ENCODE measurements at places on chromosomes 1 and 21. TPM values are rescaled to one million over a fixed set of nuclear protein-coding genes. Genes with fewer than 3 reads are reported as not detected.

DNA sequence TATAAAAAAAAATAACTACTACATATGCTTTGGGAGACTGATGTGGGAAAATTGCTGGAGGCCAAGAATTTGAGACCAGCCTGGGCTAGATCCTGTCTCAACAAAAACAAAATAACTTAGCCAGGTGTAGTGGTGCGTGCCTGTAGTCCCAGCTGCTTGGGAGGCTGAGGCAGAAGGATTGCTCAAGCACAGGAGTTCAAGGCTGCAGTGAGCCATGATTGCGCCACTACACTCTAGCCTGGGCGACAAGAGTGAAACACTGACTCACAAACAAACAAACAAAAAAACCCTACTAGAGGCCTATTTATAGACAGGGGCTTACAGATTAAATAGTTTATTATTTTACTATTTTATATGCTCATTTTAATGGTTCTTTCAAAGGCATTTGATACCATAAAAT is 80.0 kb downstream of the LHX4 start:
- peak; percentile 10 for DNase-seq

GRCh38 chr1:112093372-112093694 is 103.9 kb upstream of the KCND3 start:
- DNase-seq: no peak

DNA sequence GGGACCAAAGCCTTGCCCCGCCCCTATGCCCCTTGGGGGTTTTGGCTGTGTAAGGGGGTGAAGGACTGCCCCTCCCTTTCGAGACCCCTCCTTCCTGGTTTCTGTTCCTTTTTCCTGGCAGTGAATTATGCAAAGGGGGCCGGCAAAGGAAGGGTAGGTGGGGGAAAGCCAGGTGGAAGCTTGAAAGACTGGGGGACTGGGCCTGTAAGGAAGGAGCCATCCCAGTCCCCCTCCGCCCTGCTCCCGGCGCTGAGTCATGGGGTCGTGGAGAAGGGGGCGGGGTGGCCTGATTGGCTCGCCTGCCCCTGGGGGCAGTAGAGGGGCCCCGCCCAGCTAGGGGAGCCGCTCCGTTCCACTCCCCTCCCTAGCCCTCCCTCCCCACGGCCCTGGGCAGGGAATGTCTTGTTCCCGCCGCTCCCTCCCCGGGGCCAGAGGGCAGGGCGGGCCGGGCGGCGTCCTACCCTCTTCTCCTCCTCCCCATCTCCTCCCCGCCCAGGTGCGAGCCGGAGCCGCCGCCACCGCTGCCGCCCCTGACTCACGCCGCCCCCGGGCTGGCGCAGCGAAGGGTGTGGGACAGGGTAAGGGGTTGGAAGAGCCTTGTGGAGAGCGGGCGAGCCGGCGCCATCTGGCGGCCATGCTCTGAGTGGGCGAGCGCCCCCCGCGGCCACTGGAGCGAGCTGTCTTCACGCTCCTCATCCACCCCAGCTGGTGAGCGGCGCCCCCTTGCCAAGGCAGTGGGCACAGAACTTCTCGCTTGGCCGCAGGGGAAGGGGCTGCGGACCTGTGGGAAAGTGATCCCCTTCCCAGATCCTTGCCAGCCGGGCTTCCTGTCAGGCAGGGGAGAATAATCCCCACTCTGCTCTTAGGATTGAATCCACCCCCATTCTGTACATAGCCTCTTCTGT is 14.7 kb downstream of the ZBTB7B start:
- peak; percentile 96 for DNase-seq

- DNase-seq: no peak
These were observed 102.0 kb upstream of the IFFO2 start for GRCh38 chr1:19058476-19058797.

DNA sequence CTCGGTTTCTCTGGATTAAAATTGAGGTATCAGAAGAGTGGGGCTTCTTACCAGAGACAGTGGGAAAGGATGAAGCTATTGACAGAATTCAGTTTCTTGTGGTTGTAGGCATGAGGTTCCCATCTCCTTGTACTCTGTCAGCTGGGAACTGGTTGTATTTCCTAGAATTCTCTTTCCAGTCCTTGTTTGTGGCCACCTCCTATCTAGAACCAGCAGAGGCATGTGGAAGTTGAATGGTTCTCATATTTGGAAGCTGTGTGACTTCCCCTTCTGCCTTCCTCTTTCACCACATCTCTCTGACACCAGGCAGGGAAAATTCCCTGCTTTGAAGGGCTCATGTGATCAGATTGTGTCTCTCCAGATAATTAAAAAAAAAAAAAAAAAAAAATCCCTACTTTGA is 457.7 kb upstream of the ADAMTS5 start:
- DNase-seq: no peak

DNA sequence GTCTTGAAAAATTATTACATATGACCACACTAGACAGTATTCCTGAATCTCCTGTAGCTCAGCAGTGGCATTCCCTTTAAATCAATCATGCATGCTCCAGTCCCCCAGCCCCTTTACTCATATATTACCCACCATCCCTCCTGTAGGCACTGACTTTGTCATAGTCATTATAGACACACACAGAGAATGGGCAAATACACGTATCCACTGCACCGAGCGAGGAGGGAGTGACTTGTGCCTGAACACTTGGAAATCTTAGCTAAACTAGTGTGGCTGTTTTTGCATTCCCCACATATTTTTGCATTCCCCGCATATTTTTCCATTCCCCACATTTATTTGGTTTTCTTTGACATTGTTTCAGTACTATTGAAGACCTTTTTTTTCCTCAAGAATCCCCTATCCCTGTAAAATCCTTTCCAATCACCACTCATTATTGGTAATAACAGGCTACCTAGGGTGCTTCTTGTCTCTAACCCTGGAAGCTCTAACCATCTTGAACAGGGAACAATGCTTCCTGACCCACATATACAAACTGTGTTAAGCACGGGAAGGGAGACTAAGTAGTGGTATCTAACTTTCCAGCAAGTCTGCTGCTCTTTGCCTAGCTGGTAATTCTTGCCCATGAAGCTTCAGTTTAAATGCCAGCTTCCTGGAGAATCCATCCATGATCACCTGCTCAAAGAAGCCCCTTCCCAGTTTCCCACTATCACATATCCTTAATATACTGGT is 534.4 kb upstream of the CAMK1G start:
- no peak for DNase-seq

DNA sequence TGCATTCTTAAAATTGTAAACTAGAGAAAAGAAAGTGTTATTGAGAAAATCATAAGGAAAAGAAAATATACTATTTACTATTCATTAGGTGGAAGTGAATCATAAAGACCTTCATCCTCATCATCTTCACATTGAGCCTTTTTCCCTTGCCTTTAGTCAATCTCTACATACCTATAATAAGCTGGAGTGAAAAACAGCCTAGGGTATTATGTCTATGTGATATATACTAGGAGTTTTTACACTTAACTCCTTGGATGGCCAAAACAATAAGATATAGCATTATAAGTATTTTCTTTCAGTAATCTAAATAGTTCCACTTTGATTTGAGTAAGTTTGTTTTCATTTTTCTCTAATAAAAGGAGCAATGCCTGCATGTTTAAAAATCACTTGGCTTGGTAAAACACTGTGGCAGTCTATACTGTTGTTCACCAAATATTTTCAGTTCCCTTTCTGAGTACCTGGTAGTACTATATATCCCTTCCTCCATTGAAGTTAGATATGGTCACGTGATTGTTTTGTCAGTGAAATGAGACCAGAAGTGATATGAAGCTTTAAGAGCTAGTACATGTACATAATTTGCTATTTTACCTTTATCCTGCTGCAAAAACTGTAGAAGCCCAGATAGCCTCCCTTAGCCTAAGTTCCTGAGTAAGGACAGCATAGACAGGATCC is 78.3 kb downstream of the CLEC20A start:
- no peak for DNase-seq

- no peak for DNase-seq
These were observed 30.9 kb downstream of the SLC37A1 start for GRCh38 chr21:42544544-42544943.

- no peak for DNase-seq
These were observed 260.7 kb upstream of the BRINP3 start for GRCh38 chr1:190738317-190738716.

S100A6 gene
- total RNA-seq: 2,023 TPM

C1QC gene
- not detected for total RNA-seq

SH3GLB1 gene
- 54.6 TPM for total RNA-seq

All from Calu3 (cell line).